ENCODE measurements at places on chromosomes 7 and 10.
A peak's percentile ranks its signal among the peaks of the same experiment; 100 is the strongest.

DNA sequence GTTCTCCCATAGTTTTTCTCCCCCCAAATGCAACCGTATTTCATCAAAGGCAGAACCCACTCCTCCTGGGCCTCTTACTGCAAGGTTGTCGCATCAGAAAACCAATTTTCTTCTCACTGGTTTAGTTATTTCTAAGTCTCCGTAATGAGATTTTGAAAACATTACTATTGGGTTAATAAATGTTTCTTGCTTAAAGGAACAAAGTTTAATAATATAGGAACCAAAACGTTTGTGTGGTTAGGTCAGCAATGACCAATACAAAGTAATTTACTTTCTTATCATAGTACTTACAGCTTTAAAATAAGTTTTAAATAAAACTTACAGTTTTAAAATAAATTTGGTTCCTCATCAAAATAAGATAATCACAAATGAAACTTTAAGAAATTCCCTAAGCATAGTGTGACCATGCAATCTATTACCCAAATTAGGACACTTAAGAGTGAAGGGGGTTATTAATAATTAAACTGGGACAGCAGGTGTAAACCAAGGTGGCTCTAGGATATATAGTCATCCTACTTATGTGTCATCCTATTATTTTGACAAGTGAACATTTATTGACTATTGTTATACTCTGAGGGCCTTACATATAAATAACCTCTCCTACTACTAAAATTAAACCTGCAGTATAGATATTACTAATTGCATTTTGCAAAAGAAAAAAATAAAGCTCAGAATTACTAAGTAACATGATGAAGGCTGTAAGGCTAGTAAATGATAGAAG, 415.4 kb upstream of the LRRN3 start:
- DNase-seq = no peak

GRCh38 chr7:147509541-147510200, 1080.9 kb upstream of the C7orf33 start:
- DNase-seq = no peak

- DNase-seq = peak; percentile 90
These were observed 1.4 kb downstream of the HTRA1 start for GRCh38 chr10:122462533-122463465.

DNA sequence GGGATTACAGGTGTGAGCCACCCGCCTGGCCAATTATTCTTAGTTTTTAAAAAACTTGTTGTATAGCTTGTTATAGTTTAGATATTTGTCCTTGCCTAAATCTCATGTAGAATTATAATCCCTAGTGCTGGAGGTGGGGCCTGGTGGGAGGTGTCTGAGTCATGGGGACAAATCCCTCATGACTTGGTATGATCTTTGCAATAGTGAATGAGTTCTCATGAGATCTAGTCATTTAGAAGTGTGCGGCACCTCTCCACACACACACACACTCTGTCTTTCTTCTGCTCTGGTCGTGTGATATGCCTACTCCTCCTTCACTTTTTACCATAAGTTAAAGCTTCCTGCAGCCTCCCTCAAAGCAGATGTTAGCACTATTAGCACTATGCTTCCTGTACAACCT, 37.2 kb downstream of the FAM149B1 start:
- no peak for DNase-seq

- no peak for DNase-seq
These were observed 66.5 kb downstream of the AFAP1L2 start for GRCh38 chr10:114337510-114338462.

DNA sequence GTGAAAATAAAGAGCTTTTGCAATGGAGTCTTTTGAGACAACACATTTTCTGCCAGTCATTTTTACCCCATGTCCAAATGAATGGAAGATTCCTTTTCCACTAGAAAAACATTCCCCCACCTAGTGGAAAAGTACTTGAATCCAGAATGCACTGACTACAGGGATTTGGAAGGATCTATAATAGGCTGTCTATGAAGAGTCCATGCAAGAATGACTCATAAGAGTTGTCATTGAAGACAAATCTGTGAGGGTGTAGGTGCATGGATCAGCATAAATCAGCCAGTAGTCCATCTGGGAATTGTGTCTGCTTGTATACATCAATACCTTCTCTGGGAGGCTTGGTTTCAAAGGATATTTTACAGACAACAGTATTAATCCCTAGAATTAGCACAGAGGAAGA, 32.5 kb upstream of the TRUB1 start:
- no peak for DNase-seq

GRCh38 chr7:144656965-144657517, 178.8 kb downstream of the TPK1 start:
- DNase-seq = no peak

DNA sequence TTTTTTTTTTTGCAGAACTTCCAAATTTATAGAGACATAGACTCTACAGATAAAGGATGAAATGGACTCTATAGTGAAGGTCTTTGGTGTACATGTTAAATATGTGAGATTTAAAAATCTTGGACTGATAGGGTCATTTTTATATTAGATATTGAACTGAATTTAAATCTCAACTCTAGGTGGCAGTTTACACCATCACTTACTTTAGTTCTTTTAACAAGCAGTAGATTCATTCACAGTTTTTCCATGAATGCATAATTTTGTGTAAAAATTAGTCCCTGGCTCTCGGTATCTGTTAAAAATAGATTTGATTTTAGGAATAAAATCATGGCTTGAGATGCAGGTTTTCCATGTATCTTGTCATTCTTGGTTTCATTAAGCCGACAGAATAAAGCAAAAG, 31.1 kb upstream of the SNX13 start:
- DNase-seq = no peak

GRCh38 chr7:38518541-38518940, 112.6 kb downstream of the AMPH start:
- DNase-seq = no peak

GRCh38 chr10:21161647-21162046, 264.5 kb upstream of the NEBL start:
- DNase-seq = no peak

DNA sequence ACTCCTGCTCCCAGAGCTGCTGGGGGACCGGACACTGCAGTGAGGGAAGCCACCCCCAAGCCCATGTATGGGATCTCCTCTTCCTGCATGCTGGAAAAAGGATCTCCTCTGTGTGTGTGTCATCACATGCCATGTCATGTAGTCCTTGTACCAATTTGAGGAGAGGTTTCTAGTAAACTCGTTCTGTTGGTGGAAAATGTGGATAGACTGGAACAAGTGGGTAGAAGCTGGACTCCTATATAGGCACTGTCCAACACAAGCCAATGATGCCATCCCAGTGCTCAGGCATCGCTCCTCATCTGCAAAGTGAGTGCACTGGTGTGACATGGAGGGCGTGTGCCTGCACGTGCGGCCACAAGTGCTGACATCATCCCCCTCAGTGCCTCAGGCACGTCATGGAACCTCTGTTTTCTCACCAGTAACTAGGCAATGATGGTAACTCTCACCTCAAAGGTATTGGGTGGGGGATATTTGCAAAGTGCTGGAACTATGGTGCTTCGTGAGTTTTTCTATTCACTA, 19.3 kb downstream of the MYO1G start:
- DNase-seq = no peak

- DNase-seq = no peak
These were observed 18.1 kb downstream of the ERLIN1 start for GRCh38 chr10:100167553-100168312.

GRCh38 chr10:127612-128432, 7.4 kb upstream of the ZMYND11 start:
- DNase-seq = no peak

DNA sequence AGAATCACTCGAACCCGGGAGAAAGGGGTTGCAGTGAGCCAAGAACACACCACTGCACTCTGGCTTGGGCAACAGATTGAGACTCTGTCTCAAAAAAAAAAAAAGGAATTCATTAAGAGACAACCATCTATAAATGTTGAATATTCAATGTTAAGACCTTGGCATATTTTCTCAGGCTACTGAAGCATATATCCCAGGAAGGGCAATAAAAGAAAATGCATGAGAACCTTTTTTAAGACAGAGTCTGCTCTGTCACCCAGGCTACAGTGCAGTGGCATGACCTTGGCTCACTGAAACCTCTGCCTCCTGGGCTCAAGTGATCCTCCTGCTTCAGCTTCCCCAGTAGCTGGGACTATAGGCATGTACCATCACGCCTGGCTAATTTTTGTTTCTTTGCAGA, 165.0 kb downstream of the JMJD1C start:
- DNase-seq = no peak

DNA sequence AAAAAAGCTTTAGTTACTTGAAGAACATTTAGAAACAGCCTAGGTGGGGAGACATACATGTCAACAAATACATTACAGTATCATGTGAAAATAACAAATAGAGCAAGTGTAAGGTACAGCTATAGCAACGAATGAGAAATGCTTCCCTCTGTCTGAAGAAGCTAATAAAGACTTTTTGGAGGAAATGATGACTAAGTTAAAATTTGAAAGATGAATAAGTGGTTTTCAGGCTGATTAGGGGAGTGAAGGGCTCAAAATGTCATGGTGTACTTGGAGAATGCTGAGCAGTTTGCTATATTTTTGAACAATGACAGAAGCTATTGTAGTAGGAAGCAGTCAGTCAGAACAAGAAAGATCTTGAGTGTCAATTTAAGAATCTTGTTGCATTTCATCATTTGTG, 2.8 kb upstream of the ARMC3 start:
- DNase-seq = no peak

DNA sequence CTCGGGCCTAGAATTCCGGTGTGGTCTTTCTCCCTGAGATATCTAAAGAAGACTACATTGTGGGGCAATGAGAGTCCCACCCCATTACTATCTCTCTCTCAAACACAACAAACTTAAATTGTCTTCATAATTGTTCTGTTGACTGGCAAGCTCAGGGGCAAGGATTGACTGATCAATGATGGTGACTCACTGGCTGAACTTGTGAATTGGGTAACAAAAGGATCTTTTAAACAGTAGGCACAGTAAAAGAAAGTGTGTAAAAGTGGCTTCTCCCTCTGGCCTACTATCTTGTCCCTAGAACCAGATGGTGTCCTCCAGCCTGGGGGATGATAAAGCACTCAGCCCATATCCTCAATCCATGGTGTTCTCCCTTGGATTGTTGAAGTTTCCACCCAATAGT, 63.1 kb upstream of the RAPGEF5 start:
- no peak for DNase-seq

DNA sequence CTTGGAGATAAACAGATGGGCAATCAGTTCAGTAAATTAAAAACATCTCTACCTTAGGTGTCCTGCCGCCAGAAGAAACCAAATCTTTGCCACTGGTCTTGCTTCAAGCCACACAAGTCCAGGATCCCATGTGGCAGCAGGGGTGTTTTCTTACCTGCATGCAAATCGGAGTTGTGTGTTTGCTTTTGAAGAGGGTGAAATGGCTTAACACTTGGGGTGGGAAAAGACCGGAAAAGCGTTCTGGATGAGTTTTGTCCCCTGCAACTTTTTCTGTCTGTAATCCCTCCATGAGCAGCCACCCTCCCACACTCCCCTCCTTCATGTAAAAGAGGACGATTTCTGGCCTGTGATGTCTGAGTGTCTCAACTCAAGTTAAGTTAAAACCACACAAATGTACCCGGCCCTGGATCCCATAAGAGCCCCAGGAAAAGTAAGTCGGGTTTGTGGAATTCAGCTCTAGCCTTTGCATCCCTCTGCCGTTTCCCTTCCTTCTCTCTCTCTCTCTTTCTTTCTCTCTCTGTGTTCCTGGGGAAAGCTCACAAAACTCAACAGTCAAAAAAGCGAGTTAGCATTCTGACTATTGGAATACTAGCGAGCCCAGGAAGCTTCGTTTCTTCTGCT, 178.5 kb downstream of the TCF7L2 start:
- no peak for DNase-seq

GRCh38 chr10:81784111-81784597, 90.8 kb upstream of the NRG3 start:
- peak; percentile 48 for DNase-seq

DNA sequence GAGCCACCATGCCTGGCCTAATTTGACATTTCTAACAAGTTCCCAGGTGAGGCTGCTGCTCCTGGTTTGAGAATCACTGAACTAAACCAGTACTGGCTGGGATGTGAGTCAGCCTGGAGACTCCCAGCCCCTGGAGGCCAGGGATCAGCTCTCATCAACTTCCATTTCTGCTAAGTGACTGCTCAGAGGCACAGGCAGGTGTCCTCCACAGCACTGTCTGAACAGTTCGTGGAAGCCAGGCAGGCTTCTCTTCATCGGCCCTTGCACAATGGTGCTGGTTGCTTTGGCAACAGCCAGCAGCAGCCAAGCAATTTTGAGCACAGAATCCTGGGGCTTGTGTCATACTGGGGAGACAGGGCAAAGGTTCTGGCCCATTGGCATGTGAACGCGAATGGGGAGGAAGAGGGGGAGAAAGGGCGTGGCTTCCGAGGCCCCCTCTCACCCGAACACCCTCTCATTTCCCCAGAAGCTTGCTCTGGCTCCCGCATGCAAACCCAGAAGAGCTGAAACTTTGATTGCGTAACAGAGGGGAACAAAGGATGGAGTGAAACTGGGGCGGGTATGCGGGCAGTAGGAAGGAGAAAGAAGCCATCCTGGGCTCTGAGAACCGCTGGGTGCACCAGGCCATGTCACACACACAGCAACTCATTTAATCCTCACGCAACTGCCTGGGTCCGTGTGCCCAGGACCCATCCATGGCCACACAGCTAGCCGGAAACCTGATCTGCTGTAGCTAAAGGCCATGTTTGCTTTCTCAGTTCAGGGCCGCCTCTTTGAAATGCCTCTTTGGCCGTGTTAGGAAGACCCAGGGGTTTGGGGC, 9.0 kb upstream of the POR start:
- peak; percentile 88 for DNase-seq

DNA sequence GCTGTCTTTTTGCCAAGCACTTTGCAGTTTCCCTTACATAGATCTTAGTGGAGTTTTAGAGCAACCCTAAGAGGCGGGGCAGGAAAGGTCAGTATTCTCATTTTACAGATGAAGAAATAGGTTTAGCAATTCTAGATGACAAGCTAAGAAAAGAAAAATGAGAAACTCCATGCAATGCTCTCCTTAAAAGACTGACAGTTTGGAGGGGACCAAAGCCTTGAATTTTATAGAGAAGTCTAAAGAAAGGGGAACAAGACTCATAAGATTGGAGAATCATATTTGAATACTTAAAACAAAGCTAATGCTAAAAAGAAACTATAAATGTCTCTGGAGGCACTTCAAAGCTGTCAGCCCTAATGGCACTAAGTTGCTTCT, 19.6 kb downstream of the CEP55 start:
- DNase-seq = no peak

Data from suprapubic skin (tissue), 4 donors.